ENCODE measurements at places on chromosomes 1 and 21.

GRCh38 chr21:33890187-33890586, 25.4 kb downstream of the ATP5PO start:
- no peak for DNase-seq

DNA sequence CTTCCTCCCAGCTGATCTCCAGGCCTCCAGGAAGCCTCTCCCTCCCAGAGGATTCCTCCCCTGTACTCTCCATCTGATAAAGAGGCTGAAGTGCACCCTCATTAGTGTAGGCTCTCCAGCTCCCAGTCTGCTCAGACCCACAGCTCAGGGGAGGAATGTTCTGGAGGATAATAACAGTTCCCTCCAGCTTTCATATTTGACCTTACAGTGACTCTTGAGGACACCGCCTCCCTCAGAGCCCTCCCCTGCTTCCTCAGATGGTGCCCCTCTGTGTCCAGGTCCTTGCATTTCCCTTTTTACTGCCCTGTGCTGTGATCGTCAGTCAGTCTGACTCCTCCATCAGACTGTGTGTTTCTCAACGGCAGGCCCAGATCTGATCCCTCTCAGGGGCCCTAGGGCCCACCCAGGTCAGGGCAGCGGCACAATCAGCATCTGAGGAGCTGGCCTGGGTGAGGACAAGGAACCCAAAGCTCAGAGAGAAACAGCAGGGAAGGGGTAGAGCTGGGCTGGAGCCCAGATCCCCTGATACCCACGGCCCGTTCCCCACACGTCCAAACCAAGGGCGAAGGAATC, 1.1 kb upstream of the SHISAL2A start:
- no peak for DNase-seq

DNA sequence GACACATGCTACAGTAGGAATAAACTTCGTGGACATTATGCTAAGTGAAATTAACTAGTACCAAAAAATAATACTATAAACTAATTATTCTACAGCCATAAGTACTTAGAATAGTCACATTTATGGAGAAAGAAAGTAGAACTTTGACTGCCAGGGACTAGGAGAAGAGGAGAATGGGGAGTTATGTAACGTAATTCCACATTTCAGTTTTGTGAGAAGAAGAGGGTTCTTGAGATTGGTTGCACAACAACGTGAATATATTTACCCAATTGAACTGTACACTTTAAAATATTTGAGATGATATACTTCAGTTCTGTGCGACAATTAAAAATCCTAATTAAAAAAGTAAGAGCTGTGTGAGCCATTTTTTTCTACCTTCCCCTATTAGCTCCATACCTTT, 1412.9 kb downstream of the PLA2G4A start:
- no peak for DNase-seq

DNA sequence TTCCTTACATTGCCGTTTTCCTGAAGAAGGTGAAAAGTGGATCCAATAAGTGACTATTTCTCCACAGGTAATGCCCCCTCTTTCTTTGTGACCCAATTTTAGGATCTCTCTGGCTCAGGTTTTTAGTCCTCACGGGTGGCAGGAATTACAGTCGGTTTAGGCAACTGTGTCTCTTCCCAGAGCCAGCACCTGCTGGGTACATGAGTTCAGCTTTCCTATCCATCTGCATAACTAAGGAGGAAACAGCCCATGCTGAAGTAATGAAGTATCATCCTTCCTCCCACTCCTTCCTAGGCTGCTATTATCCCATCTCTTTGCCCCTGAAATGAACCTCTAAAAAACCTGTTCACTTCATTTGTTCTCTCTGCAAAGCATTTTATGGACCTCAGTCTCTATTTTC, 544.6 kb downstream of the NEGR1 start:
- DNase-seq = no peak

- no peak for DNase-seq
Measured at GRCh38 chr1:44792736-44793502, 4.9 kb upstream of the BEST4 start.

- no peak for DNase-seq
Measured at GRCh38 chr1:181094416-181095212, 6.1 kb downstream of the IER5 start.

Measured in effector CD8-positive, alpha-beta T cell (primary cell).